ENCODE measurements at places on chromosomes 7 and 10. TPM values are rescaled to one million over a fixed set of nuclear protein-coding genes. Genes with fewer than 3 reads are reported as not detected.

SEMA4G gene
- 22.2 TPM for total RNA-seq

LRRC17 gene
- 42.0 TPM for total RNA-seq

GPR158 gene
- total RNA-seq, result 7.3 TPM

HOXA3 gene
- 197 TPM for total RNA-seq

DNA sequence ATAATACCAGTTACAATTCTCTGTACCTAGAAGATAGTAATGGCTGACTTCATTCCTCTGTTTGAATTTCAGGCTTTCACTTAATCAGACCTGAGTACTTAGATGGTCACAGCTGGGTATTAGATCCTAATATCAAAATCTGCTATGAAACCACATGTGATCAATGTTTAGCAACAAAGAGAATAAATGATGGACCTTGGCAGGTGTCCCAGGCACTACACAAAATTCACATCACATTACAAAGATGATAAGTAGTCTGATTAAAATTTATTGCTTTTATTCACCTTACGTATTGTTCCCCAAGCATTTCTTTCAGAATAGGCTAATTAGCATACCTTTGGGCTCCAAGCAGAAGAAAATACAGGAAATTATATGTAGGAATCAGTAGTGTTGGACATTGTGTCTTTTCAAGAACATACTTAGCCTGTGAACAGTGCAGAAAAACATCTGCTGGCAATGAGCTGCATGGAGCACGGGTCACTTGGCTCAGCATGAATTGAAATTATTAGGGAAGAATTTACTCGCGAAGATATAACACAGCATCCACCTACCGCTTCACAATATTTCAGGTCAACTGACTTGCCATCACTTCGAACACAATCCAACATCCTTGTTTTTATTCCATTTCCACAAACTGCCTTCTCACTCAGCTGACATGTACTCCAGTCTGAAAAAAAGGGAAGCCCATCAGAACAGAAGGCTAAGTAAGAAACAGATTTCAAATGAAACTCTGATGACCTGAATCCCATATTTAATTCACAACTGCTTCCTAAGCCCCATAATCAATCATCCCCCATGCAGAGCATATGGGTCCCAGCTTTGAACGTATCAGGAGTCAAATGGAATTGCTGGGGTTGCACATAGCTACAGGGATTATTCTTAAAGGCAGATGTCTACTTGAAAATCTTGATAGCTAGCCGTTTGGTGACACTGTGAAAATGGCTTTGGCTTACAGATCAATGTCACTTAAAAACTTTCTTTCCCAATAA lies 421.0 kb downstream of the THSD7A start:
- H3K4me3 ChIP-seq, result no peak overlapping the region
- no peaks in the 10 kb centered on the region for H3K27me3 ChIP-seq
- no peak overlapping the region for H3K27ac ChIP-seq
